ENCODE measurements at places on chromosomes 12 and 14.

DNA sequence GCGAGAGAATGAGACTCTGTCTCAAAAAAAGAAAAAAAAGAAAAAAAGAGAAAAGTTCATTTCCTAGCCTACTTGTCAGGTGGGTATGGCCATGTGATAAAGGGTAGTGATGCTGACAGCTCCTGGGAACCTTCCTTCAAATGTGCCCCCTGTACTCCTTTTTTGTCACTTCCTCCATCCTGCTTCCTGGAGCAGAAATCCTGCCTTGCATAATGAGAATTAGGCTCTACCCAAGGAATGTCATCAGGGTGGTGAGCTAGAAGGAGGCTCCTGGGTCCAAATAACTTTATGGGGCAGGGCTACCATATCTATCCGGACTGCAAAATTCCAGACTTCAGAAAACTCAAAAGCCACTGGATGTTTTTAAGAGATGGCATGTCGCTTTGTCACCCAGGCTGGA lies 27.8 kb upstream of the FBXO34 start:
- DNase-seq = no peak

- no peak for DNase-seq
Observed at GRCh38 chr12:27064397-27065342, 17.7 kb downstream of the C12orf71 start.

DNA sequence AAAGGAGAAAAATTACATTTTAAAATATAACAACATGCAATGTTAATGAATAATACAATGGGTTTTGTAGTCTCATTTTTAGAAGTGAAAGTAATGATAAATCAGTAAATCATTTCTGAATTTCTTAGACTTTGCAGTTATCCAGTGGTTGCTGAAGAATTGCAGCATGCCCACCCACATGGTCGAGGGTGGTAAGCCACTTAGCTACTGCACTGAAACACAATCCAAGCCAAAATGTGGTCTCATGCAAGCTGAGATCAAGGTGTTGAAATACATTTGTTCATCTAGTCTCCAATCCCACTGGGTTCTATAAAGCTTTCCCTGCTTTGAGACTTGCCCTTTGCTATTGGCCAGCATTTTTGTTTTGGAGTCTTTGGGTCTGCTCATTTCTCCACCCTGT lies 247.9 kb downstream of the NELL2 start:
- no peak for DNase-seq

- DNase-seq = no peak
Observed at GRCh38 chr14:97709552-97709951, 912.4 kb downstream of the VRK1 start.

GRCh38 chr12:84877340-84877739 lies 35.3 kb downstream of the SLC6A15 start:
- DNase-seq = no peak

DNA sequence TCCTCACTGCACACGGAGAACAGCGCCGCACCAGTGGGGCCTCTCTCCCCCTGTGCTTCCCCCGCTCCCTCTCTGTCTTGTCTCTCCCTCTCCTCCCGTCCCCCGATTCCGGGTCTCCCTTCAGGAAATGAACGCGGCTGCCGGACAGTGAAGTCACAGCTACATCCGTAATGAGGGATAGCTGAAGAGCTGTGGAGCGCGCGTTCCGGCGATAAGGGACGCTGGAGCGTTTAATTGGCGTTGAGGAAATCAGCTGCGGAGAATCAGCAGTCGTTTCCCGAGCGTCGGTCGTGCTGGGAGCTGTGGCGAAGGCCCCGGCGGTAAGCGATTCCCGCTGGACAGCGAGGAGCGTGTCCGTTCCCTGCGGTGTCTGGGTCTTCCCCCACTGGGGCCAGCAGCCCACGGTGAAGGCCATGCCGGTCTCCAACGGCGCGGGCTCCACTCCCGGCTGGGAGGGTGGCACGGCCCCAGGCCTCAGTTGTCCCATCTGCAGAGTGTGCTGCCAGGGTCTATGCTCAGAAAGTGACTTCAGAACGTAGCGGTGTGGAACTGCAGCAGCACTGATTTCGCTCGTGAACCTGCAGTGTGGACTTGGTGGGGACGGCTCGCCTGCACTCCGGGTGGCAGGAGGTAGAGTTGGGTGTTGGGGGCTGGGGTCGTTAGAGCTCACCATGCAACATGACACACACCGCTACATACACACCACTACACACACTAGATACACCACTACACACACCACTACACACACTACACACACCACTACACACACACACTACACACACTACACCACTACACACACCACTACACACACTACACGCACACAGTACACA lies 10.9 kb downstream of the NOC4L start:
- no peak for DNase-seq

GRCh38 chr14:78103271-78103670 lies 66.9 kb upstream of the NRXN3 start:
- DNase-seq = no peak

- peak; percentile 40 for DNase-seq
Observed at GRCh38 chr12:30155001-30155730, 371.4 kb upstream of the TMTC1 start.

- no peak for DNase-seq
Observed at GRCh38 chr12:105580821-105581352, 250.4 kb downstream of the C12orf75 start.

DNA sequence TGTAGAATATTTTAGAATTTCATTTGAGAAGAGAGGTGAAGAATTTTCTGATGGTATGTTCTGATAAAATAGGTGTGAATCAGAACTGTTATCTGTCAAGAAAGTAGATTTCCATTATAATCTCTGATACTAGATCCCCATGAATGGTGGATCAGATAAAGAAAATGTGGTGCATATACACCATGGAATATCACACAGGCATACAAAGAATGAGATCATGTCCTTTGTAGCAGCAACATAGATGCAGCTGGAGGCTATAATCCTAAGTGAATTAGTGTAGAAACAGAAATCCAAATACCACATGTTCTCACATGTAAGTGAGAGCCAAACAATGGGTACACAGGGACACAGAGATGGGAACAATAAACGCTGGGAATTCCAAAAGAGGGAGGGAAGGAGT lies 372.0 kb upstream of the ATP2B1 start:
- no peak for DNase-seq

DNA sequence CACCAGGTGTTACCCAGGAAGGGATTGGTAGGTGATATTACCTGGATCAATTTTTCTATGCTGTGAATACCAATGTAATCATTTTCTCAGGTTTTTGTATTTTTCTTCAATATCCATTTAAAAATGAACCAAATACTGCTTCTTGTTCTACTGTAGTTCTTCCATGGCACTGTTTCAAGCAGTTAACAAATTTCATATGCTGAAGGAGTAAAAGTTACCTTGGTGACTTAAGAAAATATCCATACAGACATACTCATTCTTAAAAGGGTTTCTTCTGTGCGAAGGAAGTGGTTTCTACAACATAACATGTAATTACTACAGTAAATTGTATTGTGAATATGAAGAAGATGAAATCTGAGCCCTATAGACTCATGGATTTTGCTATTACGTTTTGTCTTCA lies 222.5 kb downstream of the TMEM117 start:
- no peak for DNase-seq

DNA sequence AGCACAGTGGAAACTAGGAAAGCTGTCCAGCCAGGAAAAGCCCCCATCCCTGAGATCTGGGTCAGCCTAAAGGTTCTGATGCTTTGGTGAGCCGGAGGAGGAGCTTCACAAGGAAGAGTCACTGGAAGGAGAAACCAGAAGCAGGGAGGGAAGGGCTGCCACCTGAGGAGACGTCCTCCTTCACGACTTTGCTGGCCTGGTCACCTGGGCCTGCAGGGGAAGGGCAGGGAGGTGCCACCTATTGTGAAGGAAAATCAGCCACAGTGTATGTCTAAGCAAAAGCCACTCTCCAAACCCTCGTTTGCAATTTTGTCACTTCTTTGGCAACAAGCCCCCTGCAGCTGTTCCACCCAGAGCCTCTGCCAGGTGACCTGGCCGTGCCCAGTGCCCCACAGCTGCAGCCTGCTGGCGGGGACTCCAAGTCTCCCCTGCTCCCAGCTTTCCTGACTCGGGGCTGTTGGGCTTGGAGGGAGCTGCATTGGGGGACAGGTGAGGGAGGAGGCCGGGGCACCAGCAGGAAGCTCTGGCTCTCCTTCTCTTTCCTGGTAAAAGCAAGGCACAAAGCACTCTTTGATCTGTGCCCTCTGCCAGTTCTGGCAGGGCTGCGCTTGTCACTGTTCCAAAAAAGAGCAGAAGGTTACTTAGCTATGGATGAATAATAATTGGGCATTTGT lies 120.9 kb upstream of the BCL2L14 start:
- no peak for DNase-seq

- DNase-seq = no peak
Observed at GRCh38 chr12:39037115-39037514, 131.7 kb upstream of the CPNE8 start.

DNA sequence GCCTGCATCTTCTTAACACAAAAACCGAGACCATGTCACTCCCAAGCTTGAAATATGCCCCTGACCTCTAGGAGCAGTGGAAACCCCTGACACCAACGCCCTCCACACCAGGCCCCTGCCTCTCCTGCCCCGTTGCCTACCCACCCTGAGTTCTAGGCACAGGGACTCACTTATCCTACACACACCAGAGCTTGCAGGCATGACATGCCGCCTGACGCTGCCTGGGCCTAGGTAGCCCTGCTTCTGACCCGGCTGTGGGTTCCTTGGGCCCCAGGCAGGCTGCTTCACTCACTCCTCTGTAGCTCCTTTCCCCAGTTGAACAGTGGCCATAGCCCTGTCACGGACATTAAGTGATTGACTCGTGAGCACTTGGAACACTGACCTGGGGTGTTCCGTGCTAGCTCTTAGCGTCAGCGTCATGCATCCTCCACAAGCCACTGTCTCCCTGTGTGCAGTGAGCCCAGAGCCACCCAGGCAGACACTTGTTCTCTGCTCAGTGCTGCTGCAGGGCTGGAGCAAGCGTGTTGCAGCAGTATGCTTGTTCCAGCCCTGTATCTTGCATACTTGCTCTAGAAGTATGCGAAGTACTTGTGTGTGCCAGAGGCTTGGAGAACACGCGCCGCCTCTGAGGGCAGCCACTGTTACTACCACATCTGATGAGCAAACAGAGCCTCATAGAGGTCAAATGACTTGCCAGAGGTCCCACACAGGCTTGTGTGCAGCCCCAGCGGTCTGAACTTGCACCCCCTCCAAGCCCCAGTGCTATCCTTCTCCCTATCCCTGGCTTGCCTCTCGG lies 15.6 kb downstream of the OTUB2 start:
- no peak for DNase-seq

GRCh38 chr14:99808154-99808505 lies 14.9 kb downstream of the EML1 start:
- no peak for DNase-seq

- DNase-seq = no peak
Observed at GRCh38 chr12:87991483-87991882, 37.7 kb downstream of the C12orf50 start.

GRCh38 chr12:105659355-105660075 lies 329.0 kb downstream of the C12orf75 start:
- no peak for DNase-seq

- DNase-seq = no peak
Observed at GRCh38 chr12:26374934-26375680, 179.7 kb downstream of the SSPN start.

DNA sequence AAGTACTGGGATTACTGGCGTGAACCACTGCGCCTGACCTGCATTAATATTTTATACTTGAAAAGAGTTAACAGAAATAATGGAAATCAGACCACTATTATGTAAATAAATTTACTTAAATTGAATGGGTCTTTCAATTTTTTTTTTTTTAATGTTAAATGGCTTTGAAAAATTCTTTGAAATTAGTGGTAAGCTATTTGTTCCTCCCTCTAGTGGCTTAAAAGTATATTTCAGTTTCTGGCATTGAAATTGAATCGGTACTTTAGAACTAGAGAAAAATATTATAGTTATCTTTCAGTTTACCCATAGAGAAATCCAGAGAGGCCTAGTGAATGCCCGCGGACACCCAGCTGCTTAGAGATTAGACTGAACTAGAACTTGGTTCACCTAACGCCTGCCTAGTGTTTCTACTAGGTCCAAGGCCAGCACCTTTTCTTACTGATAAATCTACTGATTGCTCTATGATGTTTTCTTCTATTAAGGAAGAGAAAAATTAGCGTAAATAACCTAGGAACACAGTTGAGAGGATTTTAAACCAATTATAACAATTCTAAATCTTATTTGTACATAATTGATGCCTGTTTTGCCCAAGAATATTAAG lies 106.5 kb downstream of the EML1 start:
- no peak for DNase-seq

GRCh38 chr12:57898308-57898970 lies 42.9 kb upstream of the ATP23 start:
- DNase-seq = no peak

- no peak for DNase-seq
Observed at GRCh38 chr12:120237360-120238171, 28.0 kb downstream of the PXN start.

DNA sequence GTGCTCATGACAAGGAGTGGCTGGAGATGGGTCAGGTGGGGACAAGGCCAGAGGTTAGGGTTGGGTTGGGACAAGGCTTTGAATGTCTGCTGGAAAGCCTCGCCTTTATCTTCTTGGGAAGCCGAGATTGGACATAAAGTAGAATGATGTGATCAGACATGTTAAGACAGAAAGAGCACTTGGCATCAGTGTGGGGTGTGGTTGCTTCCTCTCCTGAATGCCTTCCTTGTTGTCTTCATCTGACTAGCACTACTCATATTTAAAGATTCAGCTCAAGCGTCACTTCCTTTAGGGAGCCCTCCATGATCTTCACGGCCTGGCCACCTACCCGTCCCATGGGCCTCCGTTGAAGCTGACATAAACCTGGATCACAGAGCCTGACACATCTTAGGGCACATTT lies 14.8 kb upstream of the C12orf75 start:
- no peak for DNase-seq

- DNase-seq = no peak
Observed at GRCh38 chr14:54003064-54003463, 46.4 kb upstream of the BMP4 start.

DNA sequence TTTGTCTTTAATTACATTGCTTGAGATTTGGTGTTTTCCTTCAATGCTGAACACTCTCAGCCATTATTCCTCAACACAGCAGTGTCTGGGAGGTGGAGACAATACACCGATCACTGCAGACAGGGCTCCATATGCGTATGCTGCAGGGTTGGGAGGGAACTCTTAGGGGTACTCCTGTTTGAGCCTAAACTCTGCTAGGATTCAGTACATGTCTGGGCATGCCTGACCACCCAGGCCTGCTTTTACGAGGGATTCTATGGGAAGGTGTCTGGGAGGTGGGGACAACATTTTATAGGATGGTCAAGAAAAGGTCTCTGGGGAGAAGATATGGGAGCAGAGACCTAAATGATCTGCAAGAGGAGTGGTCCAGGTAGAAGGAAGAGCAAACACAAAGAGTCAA lies 34.3 kb downstream of the DHRS2 start:
- no peak for DNase-seq

DNA sequence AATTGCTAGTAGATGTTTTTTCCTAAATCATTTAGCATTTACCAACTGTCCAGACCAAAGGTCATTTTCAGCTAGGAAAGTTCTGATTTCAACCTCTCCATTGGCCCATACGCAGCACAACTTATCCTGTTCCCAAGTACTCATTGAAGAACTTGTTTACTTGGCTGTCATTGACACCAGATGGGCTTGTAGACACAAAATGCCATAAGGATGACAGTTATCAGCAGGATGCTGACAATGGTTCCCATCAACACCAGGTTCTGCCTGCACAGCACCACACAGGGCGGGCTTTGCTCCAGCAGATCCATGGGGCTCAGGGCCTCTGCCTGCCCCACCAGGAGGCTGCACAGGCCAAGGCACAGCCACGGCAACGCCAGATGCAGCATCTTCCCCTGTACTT lies 36.5 kb upstream of the TMPRSS12 start:
- no peak for DNase-seq

Measured in HS-5 (cell line).